ENCODE measurements at places on chromosomes 2 and 18.

- no peak for DNase-seq
Observed at GRCh38 chr18:28175150-28175929, 1.6 kb downstream of the CDH2 start.

- DNase-seq, result no peak
Observed at GRCh38 chr18:75244351-75245313, 34.0 kb downstream of the TSHZ1 start.

DNA sequence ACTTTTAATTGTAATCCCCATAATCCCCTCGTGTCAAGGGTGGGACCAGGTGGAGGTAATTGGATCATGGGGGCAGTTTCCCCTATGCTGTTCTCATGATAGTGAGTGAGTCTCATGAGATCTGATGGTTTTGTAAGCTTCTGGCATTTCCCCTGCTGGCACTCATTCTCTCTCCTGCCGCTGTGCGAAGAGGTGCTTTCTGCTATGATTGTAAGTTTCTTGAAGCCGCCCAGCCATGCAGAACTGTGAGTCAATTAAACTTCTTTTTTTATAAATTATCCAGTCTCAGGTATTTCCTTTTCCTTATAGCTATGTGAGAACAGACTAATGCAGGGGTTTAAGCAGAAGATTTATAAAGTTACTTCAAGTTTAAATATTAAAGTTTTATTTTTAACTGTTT lies 655.2 kb downstream of the EPHA4 start:
- no peak for DNase-seq

DNA sequence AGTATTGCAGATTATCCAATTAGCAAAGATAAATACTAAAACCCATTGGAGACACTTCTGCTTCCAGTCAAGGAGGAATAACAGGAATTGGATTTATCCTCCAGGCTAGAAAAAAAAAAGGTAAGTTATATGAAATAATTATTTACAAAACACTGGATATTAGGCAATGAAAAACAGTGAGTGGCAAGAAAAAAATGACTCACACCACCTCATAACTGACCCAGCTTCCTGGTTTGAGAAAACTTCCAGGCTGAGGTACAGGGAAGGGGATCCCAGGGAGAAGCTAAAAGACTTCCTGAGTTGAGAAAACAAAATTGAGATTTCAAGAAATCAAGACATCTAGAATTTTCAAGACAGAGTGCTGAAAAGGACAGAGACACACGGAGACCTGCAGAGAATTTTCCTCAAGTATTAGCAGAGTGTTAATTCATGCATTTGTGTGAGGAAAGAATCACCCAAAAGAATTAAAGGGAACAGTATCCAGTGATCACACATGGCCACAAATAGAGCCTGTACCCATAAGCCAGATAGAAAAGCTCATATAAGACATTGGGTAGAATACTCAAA lies 17.4 kb downstream of the SRD5A2 start:
- DNase-seq, result no peak

DNA sequence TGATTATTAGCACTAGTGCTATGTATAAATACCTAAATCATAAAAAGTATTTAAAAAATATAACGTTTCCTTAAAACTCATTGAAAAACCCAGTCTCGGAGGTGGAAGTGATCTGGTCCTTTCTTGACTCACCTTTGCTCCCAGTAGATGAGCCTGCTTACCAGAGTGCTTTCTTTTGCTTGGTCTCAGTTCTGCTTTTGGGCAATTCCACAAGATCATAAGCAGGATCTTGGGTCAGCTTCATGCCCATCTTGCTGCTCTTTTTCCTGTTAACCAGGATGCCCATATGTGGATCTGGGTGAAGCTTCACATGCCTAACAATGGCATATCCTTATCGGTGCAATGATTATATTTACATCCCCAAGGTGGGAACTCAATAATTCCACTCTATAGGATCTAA lies 332.1 kb upstream of the FAM98A start:
- no peak for DNase-seq

GRCh38 chr2:142876423-142876822 lies 1.0 kb upstream of the KYNU start:
- DNase-seq, result no peak

- DNase-seq, result no peak
Observed at GRCh38 chr18:76246590-76246989, 248.5 kb downstream of the ZNF516 start.

DNA sequence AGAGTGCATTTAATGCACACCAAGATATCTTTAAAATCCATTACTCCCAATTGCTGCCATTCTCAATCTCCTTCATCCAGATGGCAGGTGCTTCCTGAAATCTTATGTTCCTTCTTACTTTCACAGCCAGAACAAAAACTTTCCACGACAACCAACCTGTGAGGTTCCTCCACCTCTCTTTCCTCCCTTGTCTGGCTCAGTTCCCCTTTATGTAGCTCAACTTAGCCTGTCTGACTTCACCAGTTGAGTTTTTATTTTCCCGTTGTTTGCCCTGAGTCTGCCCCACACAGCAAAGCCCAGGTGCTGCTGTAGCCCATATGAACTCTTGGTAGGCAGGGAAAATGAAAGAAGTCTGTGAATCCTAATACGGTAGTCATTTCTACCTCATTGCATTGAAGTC lies 112.5 kb downstream of the MREG start:
- no peak for DNase-seq
